ENCODE measurements at places on chromosomes 2 and 18.

DNA sequence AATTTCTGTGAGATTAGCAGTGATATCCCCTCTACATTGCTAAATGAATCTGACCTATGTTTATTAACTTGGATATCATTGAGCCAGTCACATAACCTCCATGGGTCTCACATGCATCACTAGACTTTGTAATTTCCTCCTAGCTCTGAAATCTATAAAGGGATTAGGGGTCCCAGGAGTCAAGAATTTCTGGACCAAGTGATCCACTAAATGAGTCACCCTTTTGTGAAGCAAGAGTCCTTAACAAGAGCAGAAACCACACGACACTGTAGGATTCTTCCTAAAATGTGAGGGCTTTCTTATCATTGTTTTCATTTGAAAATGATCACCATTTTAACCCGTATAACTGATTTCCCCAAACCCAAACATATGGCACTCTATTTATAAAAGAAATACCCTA lies 90.3 kb downstream of the DHRS9 start:
- no peak for DNase-seq

GRCh38 chr18:57618910-57619309 lies 2.7 kb downstream of the NARS1 start:
- no peak for DNase-seq

DNA sequence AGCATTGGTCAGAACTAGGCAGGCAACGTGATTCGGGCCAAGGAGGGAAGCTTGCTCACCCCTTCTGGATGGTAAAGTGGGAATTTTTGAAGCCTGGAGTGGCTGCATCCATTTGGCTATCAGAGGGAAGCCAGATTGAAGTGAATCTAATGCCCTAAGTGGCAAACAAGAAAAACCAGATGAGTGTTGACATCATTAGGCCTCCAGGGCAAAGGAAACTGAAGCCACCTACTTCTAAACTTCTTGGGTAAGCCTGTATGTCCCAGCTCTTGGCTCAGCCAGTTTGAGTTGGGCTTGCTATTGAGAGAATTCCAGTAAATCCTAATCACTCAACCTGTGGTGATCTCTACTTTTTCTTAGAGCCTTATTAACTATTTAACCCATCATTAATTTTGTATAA lies 20.9 kb downstream of the SOX11 start:
- no peak for DNase-seq

GRCh38 chr2:17821535-17822444 lies 5.5 kb downstream of the MSGN1 start:
- no peak for DNase-seq

GRCh38 chr18:68121308-68121707 lies 593.6 kb downstream of the TMX3 start:
- no peak for DNase-seq

GRCh38 chr2:106187273-106187891 lies 6.7 kb downstream of the UXS1 start:
- DNase-seq: no peak

DNA sequence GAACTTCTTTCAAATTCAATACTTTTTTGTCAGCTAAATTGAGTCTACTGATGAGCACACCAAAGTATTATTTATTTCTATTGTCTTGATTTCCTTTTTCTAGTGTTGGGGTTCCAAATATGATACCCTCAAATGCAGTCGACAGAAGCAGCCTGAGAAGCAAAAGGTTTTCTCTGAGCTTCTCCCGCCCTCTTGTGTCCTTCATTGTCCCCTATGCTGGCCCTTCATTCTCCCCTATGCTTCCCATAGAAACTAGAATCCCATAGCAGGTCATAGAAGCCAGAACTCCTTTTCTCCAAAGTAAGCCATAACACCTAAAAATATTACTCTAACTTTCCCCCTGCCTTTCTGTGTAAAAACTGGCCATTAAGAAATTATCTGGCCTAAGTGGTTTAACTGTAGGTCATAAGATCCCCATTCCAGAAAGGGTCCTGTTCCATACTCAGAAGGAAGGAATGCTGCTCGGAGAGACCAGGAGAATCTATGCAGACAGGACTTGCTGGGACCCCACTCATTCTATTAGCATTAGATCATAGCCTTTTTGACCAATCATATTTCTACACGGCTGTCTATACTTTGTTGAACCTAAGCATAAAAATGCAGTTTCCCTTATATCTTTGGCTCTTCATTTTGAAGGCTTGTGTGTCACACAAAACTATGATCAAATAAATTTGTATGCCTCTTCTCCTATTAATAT lies 764.6 kb upstream of the PKDCC start:
- no peak for DNase-seq

- DNase-seq: no peak
Measured at GRCh38 chr2:134704173-134704572, 14.6 kb downstream of the TMEM163 start.

GRCh38 chr2:32864334-32865111 lies 82.2 kb upstream of the LTBP1 start:
- DNase-seq: no peak

DNA sequence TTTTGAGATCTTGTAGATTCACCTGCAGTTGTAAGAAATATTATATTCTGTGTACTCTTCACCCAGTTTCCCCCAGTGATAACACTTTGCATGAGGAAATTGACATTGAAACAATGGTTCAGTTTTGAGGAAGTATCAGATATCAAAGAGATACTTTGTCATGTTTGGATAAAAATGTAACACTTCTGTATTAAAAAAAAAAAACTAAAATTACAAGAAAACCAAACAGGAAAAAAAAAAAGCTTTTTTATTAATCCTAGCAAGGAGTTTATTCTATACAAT lies 204.0 kb downstream of the ARL4C start:
- DNase-seq: no peak

- no peak for DNase-seq
Measured at GRCh38 chr2:155157065-155157464, 458.6 kb downstream of the KCNJ3 start.

DNA sequence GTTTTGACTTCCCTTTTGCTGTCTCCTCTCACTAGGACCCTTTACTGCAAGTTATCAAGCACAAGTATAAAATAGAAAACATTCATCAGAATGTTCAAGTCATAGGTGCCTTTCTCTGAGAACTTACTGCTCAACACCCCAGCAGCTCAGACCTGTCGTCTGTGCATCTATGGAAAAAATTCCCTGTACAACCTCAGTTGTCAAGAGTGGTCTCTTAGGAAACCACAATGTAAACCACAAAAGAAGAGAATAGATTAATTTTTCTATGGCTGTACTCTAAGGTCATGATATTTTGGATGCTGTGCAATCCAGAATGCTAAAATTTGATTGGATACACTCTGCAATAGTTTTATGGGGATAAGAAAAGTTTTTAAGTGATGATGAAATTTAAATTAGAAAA lies 84.1 kb downstream of the RBMS1 start:
- no peak for DNase-seq

DNA sequence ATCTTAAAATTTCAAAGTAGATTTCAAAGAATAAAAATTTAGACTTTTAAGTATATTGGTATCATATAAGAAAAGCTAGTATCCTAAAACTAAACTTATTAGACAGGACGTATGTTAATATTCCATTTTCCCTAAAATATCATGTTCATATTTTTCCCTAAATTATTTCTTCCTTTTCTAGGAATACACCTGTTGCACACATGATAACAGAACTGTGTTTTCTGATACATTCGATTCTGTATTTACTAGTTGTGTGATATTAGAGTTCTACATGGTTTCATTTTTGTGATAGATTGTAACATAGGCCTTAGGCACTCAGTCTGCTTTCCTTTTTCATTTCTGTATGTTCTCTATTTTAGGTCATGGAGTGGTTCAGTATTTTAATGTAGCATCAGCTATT lies 10.9 kb downstream of the RBM45 start:
- DNase-seq: no peak

DNA sequence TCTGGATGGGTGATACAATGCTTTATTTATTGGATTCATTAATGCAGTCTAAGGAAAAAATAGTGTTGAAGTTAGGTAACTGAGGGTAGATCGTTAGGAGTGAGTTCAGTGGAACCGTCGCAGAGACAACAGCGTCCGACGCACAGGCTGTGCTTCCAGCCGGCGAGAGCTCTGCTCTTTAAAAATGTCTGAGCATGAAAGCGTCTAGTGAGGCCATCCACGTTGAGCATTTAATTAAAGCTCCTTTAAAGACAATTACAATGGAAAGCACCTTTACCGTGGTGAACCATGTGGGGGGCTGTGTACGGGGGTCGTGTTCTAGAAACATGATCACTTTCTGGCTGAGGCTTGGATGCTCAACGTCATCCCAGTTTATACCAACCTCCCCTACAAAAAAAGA lies 822.7 kb downstream of the GALR1 start:
- no peak for DNase-seq

DNA sequence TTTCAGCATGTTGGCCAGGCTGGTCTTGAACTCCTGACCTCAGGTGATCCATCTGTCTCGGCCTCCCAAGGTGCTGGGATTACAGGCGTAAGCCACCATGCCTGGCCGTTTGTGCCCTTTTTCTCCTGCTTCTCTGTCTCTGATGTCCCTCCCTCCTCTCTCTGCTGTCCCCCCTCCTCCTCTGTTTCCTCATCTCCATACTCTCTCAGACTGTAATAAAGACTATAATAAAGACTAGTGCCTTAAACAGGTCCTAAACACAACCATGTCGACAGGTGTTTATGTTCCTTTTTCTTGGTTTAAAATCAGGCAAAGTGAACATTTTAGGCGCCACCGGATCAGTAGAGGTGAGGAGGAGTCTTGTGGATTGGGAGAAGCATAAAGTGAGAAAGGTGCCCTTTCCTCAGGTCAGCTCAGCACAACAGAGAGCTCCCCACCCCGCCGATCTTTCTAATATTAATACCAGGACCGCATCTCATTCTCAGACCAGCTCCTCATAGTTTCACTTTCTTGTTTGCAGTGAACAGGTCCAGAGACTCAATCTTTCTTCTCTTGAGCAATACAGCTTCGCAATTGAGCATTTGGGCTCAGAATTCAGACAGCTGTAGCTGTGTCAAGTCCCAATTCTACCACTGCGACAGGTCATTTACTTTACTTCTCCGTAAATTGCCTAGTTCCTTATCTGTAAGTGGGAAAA lies 23.7 kb downstream of the TIMM21 start:
- no peak for DNase-seq

All from epithelial cell of prostate (primary cell).